COLO829 (cell line): ENCODE measurements at places on chromosomes 11 and 22.
A peak's percentile ranks its signal among the peaks of the same experiment; 100 is the strongest.

DNA sequence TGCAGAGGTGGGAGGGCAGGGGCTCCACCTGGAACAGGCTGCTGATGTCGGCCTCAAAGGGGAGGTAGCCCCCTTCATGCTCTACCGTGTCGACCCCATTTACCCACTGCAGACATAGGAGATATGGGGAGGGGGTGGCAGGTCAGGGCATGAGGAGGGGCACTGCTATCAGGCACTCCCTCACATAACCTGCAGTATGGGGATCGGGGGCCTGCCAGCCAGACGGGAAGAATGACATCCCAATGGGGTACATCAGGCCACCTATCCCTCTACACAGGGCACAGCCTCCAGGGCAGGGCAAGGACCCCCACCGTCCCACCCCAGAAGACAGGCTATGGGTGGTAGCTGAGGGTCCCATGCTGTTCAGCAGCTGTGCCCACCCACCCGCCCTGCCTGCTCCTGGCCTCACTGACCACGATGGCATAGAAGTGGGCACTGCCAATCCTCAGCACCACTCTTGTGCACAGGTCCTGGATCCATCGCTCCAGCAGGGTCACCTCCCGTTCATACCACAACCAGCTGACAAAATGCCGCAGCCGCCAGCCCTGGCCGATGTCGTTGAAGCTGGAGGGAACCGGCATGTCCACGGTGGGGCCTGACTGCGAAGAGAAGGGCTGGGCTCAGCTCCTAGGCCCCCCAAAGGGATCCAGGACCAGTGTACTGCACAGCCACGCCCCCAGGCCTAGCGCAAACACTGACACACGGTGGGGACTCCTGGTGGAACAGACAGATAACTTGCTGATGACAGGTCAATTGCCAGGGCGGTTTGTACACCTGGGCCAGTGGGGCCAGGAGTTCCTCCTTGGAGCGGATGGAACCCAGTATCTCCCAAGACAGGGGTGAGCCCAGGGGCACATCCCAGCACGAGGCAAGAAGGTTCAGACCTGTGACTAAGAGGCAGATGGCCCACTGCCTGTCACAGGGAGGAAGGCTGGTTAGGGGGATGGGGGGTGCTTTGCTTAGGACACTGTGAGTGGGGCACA, 24.1 kb downstream of the RGL4 start:
- no peak for DNase-seq

DNA sequence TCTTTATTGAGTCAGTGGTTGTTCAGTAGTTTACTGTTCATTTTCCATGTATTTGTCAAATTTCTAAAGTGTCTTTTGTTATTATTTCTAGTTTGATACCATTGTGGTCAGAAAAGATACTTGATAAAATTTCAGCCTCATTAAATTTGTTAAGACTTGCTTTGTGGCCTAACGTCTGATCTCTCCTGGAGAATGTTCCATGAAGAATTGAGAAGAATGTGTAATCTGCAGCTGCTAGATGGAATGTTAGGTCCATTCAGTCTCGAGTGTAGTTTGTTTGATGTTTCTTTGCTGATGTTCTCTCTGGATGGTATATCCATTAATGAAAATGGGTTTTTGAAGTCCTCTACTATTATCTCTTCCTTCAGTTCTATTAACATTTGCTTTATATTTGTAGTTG, 394.7 kb upstream of the ANO5 start:
- DNase-seq, result no peak

DNA sequence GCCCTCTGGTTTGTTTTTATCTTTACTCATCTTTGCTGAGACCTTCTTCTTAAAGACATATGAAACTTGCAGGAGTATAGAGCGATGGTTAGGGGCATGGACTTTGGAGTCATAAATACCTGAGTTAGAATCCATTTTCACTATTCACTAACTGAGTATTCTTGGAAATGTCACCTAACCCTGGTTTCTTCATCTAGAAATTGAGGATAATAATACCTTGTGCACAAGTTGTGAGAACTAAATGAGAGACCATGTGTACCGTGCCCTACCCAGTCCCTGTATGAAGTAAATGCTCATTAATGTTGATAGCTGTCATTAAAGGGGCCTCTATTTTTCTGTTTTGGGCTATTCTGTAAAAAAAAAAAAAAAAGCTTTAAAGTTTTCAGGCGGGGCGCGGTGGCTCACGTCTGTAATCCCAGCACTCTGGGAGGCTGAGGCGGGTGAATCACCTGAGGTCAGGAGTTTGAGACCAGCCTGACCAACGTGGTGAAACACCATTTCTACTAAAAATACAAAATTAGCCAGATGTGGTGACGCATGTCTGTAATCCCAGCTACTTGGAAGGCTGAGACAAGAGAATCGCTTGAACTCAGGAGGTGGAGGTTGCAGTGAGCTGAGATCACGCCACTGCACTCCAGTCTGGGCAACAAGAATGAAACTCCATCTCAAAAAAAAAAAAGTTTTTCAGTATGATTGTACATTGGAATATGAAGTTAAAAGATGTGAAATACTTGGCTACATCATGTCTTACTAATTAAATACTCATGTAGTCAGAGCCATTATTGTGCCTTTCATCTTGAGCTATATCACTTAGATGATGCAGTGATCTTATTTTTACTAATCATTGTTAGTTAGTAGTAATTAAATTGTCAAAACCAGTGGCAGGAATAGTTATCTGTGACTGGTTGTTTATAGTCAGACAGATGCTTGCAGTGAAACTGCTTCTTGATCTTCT, 95.0 kb downstream of the AMOTL1 start:
- no peak for DNase-seq

GRCh38 chr11:102957953-102958352, 2.4 kb upstream of the MMP13 start:
- DNase-seq, result no peak

DNA sequence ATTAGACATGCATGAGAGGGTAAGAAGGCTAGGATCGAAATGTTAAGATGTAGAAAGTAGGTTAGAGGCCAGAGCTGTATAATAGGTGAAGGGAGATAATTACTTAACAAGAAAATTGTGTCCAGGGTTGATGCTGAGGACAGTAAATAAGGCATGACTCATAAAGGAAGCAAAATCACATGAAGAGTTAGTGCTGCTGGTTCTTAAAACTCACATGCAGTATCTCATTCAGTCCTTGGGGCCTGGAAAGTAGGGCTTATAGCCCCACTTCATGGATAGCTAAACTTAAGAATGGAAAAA, 130.2 kb downstream of the NCAM1 start:
- DNase-seq, result peak; percentile 19

GRCh38 chr22:37419969-37420685, 7.2 kb downstream of the ELFN2 start:
- no peak for DNase-seq

GRCh38 chr22:30890686-30891442, 77.7 kb downstream of the MORC2 start:
- peak; percentile 34 for DNase-seq

DNA sequence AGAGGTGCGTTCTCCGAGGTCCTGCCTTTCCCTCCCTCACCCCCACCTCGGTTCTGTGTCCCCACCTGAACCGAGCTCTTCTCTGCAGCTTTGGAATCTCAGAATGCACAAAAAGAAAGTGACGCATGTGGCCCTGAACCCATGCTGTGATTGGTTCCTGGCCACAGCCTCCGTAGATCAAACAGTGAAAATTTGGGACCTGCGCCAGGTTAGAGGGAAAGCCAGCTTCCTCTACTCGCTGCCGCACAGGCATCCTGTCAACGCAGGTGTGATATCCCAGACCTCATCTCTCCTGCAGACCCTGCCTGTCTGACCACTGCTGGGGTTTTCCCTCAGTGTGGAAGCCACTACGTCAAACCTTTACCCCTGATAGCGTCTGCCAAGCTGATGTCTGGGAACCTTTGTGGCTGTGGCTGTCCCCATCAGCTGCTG, 13.9 kb downstream of the ACP2 start:
- no peak for DNase-seq

DNA sequence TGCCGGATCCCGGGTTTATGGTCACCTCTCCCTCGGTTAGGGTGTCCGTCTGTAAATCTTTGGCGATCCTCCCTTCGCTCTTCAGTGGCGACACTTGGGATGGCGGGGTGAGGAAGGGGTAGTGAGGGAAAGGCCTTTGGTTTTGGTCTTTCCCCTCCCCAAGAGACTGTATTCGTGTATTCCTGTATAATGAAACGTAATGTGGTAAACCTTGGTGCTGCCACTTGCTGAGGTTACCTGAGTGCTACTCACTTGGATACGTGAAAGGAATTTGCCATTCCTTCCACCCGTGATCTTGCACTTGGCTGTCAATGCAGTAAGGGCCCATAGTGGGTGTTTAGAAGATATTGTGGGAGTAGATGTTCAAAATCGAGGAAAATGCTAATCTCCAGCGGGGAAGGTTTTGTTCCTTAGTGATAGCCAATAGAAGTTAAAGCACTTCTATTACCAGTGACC, 578 bp upstream of the NUP160 start:
- DNase-seq, result no peak

DNA sequence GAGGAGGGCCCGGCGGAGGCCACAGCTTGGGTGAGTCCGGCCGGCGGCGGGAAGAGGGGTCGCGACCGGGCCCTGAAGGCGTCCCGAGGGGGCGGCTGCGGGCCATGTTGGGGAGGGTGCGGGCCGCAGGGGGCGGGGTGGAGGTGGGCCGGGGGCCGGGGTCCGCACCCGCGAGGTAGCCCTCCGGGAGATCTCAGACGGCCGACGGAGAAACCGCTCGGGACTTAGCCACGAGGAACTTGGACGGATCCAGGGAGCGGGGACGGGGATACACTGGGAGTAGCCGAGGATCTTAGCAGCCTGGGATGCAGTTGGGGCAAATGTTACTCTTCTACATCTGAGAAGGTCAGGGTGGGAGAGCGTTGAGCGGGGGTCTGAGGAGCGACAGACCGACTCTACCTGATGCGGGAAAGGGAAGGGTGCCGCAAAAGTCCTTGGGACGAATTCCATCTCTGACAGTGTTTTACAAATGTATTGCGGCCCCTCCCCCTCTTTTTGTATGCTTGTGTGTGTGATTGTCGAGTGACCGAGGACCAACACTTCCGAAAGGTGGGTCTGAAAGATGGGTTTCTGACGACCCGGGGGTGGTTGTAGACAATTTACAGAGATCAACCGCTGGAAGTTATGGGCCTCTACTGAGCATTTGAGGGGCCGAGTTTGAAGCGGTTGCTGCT, 658 bp downstream of the STIP1 start:
- no peak for DNase-seq

GRCh38 chr11:18191376-18191775, 18.7 kb downstream of the MRGPRX4 start:
- DNase-seq, result peak; percentile 69

DNA sequence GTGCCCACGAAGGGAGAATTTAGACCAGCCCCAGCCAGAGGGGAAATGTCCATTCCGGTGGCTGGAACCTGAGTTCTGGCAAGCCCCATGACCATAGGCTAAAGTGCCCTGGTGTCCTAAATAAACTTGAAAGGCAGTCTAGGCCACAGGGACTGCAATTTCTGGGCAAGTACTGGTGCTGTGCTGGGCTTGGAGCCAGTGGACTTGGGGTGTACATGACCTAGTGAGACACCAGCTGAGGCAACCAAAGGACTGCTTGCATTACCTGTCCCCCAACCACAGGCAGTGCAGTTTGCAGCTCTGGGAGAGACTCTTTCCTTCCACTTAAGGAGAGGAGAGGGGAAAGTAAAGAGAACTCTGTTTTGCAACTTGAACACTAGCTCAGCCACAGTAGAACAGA, 23.7 kb downstream of the RRP8 start:
- DNase-seq, result no peak

- no peak for DNase-seq
These were observed 535.8 kb downstream of the TBC1D22A start for GRCh38 chr22:47298017-47298785.

DNA sequence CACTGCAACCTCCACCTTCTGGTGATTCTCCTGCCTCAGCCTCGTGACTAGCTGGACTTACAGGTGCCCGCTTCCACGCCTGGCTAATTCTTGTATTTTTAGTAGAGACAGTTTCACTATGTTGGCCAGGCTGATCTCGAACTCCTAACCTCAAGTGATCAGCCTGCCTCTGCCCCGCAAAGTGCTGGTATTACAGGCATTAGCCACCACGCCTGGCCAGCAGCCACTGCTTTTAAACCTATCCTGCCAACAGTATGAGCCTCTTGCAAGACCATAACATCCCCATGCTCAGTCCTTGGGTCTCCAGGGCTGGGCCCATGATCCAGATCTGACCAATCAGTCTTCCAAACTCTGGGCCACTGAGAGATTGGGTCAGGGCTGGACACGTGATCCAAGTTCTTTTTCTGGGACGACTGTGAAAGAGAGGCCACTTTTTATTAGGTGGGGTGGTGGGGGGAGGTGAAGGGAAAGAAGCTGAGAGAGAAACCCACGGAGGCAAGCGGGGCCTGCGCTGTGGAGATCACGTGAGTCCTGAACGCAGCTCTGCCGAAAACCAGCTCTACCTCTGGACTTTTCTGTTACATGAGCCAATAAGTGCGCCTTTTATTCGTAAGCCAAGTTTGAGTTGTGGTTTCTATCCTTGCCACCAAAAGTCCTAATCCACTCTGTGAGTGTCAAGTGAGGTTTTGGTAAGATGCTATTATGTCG, 17.9 kb downstream of the ASPHD2 start:
- no peak for DNase-seq

DNA sequence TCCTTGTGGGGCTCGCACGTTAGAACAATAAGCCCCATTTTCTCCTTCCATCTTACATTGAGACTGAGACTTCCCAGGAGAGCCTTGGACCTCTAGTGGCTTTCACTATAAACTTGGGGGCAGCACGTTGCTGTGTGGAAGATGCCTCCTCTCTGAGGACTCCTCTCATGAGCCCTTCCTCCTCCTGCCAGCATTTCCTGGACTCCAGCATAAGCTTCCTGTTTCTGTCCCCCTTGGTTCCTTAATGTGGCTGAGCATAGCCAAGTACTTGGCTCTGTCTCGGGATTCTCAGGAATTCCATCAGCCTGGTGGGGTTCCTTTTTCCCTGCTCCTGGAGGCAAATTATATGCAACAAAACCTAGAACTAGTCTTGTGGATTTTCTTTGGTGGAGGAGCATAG, 38.8 kb upstream of the UBASH3B start:
- DNase-seq, result no peak

DNA sequence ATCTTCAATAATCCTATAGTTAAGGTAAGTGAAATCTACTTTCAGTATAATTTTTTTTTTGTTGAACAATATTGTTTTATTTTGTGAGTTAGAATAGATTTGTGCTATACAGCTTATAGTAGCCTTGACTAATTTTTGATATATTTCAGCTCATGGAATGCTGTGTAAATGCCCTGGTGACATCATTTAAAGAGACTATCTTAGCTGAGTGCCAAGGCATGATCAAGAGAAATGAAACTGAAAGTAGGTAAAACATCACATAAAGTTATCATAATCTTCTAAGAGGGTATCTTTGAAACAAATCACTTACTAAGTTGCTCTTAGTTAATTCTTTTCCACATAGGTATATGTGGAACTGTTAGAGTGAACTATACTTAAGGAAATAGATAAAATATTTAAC, 51.4 kb upstream of the ACAT1 start:
- no peak for DNase-seq

DNA sequence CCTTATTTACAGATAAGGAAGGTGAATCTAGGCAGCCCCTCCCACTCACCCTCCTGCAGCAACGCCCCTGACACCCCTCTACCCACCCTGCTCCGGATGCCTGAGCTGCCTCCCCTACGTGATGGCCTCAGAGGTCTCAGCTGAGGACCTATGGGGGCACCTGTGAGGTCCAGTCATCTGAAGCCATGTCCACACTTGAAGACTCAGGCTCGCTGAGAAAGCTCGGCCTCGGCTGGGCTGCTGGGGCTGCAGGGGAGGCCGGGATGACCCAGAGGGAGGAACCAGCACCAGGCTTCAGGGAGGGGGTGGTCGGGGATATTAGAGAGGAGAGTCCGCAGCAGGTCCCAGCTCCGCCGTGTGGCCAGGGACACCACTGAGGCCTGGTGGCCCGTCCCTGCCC, 92.8 kb downstream of the BRD1 start:
- DNase-seq, result no peak

- DNase-seq, result no peak
These were observed 40.0 kb downstream of the LINC01488 start for GRCh38 chr11:69521457-69521856.
